ENCODE measurements at places on chromosomes 5 and 9.

- no peak for DNase-seq
Measured at GRCh38 chr5:112253478-112254250, 165.4 kb downstream of the EPB41L4A start.

GRCh38 chr5:138583984-138584637 is 8.9 kb upstream of the HSPA9 start:
- no peak for DNase-seq

- no peak for DNase-seq
Measured at GRCh38 chr5:1754531-1755220, 45.0 kb downstream of the MRPL36 start.

GRCh38 chr9:94145640-94146039 is 61.4 kb downstream of the PTPDC1 start:
- no peak for DNase-seq

GRCh38 chr9:81581986-81582385 is 107.4 kb downstream of the TLE1 start:
- no peak for DNase-seq

DNA sequence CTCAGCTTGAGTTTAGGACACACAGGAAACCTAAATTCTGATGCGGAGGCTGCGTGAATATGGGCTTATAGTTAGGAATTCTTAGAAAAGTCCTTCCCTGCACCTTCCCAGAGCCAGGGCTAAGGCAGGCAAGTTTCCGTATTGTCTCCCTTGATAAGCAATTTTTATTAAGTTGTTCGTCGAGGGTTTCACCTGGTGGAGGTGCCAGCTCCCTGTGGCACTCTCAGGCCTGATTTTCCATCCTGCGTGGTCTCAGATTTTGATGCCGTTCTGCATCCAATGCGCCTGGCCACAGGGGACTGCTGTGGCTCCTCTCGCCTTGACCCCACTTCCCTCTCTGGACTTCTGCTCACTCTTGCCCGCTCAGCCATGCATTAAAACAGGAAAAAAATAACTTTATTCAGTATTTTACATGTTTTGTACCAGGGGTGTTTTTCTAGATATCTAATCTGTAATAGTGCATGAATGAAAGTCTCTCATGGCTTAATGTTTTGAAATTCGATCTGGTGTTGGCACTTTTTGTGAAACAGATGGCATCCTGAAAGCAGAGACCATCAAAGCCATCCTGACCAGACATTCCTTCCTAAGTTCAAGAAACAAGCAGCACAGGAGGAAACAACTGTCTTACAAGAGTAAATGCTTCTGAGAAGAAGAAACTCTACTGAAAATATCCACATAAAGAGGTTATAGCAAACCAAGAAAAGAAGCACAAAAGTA is 50.7 kb downstream of the TRIP13 start:
- DNase-seq, result no peak

DNA sequence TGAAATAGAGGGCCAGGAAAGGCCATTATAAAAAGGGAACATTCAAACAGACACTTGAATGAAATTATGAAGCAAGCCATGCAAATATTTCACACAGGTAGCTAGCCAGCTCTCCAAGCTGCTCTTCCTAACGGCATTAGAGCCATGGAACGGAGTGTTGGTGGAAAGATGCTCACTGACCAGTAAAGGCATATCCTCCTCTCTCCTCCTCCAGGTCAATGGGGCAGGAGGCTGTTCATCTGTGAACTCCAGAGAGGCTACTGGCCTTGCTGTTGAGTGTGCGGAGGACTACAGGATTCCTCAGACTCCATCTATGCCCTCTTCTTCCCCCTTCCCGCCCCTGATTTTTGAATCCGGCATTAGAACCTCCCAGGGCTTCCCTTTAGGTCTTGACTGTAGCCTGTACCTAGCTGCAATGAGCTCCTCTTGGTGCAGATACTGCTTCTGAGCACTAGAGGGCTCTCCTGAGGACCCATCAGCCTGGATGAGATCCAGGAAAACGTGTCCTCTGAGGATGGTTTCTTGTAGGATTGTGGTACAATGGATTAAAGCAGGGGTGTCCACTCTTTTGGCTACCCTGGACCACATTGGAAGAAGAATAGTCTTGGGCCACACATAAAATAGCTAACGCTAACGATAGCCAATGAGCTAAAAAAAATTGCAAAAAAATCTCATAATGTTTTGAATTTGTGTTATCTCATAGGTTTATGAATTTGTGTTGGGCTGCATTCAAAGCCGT is 162.2 kb downstream of the SREK1 start:
- DNase-seq, result no peak

Measured in stimulated activated CD4-positive, alpha-beta T cell treated with anti-CD3 and anti-CD28 coated beads, Interleukin-15, amount 100 ng/mL, for 1 hour (primary cell).